Spinal cord (tissue), 10 donors: ENCODE measurements at places on chromosomes 4 and X. TPM values are rescaled to one million over a fixed set of nuclear protein-coding genes. Genes with fewer than 3 reads are reported as not detected.

The AFP gene
- polyA plus RNA-seq, result 2.7 TPM

The ZBED1 gene
- 53.2 TPM for polyA plus RNA-seq

The NPY5R gene
- 9.9 TPM for polyA plus RNA-seq

The DOK7 gene
- 1.1 TPM for polyA plus RNA-seq

The PABPC4L gene
- polyA plus RNA-seq, result 1.5 TPM

The ARMCX4 gene
- polyA plus RNA-seq, result 26.1 TPM

The PPEF2 gene
- polyA plus RNA-seq, result 0.48 TPM

The MAGEA9B gene
- polyA plus RNA-seq, result not detected

The BMP3 gene
- 5.7 TPM for polyA plus RNA-seq

The CTAG1A gene
- not detected for polyA plus RNA-seq

The MAGEB2 gene
- polyA plus RNA-seq, result not detected

The GPRASP1 gene
- 52.2 TPM for polyA plus RNA-seq
